Pancreas (tissue), 10 donors: ENCODE measurements at places on chromosomes 3 and 15. TPM values are rescaled to one million over a fixed set of nuclear protein-coding genes. Genes with fewer than 3 reads are reported as not detected.

Gene GHRL
- 20.1 TPM for polyA plus RNA-seq

GRCh38 chr3:62132027-62132602, 241.2 kb downstream of the FEZF2 start:
- DNase-seq = no peak

GRCh38 chr15:101852356-101852755, 40.4 kb downstream of the OR4F15 start:
- DNase-seq = no peak

DNA sequence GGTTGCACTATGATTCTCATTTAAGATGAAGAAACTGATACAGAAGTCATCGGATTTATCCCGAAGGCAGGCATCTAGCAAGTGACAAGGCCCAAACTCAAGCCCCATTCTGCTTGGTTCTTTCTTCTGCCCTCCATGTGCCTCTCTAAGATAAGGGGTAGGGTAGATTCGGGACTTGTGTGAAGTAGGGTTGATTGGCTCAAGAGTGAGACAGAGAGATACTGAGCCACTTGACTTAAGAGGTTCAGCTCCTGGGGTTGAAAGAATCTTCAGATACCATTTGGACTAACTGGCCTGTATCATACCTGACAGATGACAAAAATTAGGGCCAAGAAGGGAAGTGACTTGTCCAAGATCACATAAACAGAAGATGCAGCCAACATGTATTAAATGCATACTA, 891 bp downstream of the RFT1 start:
- no peak for DNase-seq

DNA sequence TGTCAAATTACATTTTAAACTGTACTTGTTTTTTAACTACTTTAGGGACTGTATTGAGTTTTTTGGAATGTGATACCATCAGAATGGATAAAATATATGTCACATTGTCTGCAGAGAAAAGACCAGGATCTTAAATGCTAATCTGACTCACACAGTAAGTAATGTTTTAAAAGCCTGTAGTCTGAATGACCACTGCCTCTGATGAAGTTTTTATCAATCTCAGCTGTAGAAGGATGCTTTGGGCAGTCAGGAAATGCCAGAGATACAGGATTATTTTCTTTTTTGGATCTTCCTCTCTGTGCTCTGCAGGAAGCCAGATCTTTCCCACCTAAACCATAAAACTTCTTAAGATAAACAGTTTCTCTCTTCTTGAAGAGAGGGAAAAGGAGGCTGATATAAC, 73.1 kb upstream of the PRTG start:
- no peak for DNase-seq

Gene GOLGA8S
- 0.21 TPM for polyA plus RNA-seq

Gene NR1D2
- 12.0 TPM for polyA plus RNA-seq

- DNase-seq = no peak
Observed at GRCh38 chr15:51855612-51856011, 26.2 kb downstream of the TMOD3 start.

GRCh38 chr15:80401456-80401855, 2.7 kb upstream of the ARNT2 start:
- DNase-seq = no peak

GRCh38 chr3:12472796-12473195, 11.5 kb upstream of the TSEN2 start:
- DNase-seq = no peak

Gene SCN11A
- 0.09 TPM for polyA plus RNA-seq

Gene TYRO3
- 8.1 TPM for polyA plus RNA-seq
